Activated naive CD8-positive, alpha-beta T cell treated with anti-CD3 and anti-CD28 coated beads for 36 hours (primary cell): ENCODE measurements at places on chromosomes 12 and 14.

- DNase-seq: no peak
Observed at GRCh38 chr12:668090-668481, 4.8 kb upstream of the NINJ2 start.

GRCh38 chr14:34643361-34643760, 13.4 kb upstream of the SNX6 start:
- DNase-seq: no peak

- DNase-seq: no peak
Observed at GRCh38 chr14:103239751-103240150, 94.3 kb upstream of the EIF5 start.

GRCh38 chr12:30797689-30798088, 42.9 kb upstream of the CAPRIN2 start:
- no peak for DNase-seq

- no peak for DNase-seq
Observed at GRCh38 chr12:49984476-49985359, 12.0 kb downstream of the AQP6 start.

GRCh38 chr14:31785574-31785973, 224.4 kb downstream of the NUBPL start:
- no peak for DNase-seq

- no peak for DNase-seq
Observed at GRCh38 chr12:106239241-106239950, 8.4 kb downstream of the CKAP4 start.

DNA sequence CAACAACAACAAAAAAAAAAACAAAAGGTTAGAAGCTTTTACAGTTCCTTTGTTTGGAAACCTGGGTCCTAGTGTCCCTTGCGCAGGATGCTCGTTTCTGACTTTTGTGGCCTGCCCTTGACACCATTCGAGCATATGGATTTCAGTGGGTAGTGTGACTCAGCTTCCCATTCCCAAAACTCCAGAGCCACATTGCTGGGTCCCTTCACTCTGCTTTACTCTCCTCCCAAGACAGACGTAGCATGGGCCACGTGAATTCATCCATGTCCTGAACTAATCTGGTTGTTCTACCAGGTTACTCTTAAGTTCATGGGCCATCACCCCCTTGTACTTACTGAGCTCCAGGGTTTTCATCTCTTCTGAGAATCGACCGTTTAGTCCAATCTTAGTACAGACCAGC, 68.0 kb upstream of the MAX start:
- DNase-seq: no peak

- no peak for DNase-seq
Observed at GRCh38 chr14:81222126-81222525, 1.4 kb upstream of the GTF2A1 start.

DNA sequence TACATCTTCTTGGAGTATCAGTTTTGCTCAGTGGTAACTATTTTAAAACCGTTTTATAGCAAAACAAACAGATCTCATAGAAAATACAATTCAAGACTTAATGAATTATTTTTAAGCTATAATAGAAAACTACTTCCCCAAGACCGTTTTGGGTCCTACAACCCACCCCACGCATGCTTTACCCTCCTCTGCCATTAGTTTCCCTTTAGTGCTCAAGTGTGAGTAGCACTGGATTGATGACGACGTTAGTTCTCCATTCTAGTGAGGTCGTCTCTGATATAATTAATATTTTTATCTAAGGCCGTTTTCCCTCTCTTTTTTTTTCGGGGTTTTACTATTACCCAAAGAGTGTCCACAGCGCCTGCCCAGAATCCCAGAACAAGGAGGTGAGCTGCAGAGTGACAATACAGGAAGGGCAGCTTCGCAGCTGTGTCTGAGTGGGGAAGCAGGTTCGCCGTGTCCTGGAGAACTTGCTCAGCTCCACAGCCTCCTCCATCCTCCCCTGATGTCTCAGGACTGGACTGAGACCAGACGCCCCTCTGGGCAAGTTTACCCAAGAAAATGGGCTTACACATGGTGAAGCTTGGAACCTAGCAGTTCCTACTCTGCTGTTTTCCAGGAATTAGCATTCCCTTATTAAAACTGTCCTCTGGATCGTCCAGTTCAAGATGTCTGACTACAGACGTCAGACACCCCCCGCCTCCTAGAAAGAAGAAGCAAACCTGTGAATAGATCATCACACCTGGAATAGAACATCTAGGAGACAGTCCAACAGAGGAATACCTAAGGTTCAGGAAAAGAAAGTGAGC, 31.9 kb upstream of the MON2 start:
- DNase-seq: no peak

GRCh38 chr14:65414961-65415589, 2.5 kb downstream of the FUT8 start:
- no peak for DNase-seq

DNA sequence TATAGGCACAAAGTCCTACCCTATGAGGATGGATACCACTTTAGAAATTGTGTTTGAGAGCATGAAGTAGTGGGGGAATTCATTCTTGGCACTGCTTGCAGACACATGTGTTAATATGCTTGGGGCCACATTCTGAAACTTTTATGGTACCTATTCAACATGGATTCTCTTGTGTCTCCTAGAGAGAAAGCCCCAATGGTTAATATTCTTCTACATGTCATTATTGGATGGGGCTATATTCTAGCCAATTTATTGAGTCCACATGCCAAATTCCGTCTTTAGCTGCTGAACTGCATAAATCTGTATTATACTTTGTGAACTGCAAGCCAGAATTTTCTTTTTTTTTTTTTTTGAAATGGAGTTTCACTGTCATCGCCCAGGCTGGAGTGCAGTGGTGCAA, 140.0 kb downstream of the KICS2 start:
- no peak for DNase-seq

DNA sequence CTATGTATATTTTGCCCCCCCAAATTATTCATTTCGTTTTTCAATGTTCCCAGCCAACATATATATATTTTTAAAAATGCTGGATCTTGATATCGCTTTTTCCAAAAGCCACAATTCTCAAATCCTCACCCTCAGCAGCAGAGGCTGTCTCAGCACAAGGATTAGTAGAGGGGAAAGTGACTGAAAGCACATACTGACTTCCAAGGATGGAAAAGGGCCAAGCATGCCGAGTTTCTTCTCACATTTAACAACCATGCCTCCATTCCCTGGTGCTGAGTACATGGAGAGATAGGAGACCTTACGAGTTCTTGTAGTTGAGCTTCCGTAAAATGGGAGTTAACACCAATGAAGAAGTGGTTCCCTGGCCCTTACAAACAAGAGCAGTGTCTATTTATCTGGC, 403.4 kb upstream of the DCN start:
- DNase-seq: no peak

DNA sequence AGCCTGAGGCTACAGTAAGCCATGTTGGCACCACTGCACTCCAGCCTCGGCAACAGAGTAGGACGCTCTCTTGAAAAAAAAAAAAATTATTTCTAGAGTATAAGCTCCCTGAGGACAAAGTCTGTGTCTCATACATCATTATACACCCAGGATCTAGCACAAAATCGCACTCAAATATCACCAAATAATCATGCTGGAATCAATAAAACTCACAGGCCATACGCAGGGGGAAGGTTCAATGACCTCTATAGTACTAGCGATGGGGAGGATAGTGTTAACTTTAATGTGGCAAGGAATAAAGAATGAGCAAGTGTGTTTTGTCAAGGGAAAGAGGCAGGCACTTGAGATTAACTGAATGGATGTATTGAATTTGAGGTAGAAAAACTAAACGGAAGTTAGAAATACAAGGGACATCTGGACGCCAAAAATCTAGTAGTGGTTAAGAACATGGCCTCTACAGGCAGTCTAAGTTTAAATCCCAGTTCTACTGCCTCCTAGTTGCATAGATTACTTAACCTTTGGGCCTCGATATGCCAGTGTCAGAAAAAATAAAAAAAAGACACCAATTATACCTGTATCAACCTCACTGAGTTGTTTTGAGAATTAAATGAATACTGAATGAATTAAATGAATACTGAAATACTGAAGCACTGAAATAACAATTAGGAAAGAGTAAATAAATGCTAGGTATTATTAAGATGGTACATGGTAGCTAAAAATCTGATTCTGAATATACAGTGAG, 4.4 kb upstream of the AP4S1 start:
- no peak for DNase-seq

DNA sequence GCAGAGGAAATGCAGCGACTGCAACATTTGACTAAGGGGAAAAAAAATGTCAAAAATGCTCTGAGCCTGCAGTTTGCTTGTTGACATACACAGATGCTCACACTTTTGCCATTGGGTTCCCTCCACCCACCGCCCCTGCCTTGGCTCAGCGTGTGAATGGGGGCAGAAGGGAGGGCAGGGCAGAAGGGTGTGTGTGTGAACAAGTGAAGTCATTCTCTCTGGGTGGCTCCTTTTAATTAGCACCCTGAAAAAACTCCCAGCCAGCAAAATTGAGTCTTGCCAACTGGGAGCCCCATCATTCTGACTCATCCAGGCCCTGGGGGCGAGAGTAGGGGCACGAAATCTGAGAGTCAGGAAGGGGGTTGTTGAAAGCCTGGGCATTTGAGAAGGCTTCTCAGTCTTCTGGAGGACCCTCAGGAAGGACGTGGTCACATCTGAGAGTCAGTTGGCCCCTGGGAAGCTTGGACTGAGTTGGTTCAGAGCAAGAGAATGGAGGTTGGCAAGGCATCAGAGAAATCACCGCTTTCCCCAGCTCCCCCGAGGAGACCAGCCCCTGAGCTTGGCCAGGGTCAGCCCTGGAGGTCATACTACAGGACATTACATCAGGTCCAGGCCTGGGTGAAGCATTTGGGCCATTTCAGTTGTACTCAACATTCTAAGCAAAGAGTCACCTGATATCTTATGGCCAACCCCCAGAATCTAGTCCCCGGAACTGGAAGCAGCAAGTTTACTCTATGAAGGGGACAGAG, 22.7 kb upstream of the KRT78 start:
- DNase-seq: no peak

DNA sequence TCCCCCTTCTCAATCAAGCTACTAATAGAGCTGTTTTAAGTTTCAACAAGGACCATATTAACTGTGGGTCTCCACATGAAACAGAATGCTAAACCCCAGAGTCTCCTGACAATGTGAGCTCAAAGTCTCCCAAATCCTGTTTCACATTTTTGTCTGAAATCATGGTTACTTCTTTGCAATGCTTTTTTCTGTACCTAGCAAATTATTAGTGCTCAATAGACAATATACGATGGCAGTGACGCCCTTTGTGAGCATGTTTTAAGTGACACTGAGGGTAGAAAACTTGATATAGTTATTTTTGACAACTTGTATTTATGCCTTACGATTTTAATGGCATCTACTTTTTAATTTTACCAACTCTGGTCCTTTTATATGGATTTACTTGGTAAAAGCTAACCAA, 85.4 kb upstream of the SOX5 start:
- DNase-seq: no peak

GRCh38 chr12:41073633-41074472, 114.3 kb upstream of the PDZRN4 start:
- no peak for DNase-seq

DNA sequence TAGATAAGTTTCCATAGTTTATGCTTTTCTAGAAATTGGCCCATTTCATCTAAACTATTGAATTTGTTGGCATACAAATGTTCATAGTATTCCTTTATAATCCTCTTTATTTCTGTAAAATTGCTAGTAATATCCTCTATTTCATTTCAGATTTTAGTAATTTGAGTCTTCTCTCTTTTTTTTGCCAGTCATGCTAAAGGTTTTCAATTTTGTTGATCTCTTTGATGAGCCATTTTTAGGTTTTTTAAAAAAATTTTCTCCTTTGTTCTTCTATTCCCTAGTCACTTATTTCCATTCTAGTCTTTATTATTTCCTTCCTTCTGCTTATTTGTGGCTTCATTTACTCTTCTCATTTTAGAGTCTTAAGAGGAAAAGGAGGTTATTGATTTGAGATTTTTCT, 19.4 kb upstream of the PPM1A start:
- no peak for DNase-seq

DNA sequence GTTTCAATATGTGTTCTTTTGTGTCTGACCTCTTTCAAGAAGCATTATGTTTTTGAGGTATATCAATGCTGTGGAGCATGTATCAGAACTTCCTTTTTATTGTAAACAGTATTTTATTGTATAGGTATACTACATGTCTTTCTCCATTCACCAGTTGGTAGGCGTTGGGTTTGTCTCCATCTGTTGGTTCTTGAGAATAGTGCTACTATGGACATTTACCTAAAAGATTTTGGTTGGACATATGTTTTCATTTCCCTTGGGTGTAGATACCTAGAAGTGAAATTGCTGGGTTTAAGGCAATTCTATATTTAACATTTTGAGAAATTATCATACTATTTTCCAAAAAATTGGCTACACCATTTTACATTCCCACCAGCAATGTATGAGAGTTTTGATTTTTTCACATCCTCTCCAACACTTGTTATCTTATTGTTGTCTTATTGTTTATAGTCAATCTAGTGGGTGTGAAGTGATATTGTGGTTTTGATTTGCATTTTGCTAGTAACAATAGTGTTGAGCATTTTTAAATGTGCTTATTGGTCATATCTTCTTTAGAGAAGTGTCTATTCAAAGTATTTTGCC, 409.2 kb downstream of the IPO8 start:
- DNase-seq: no peak

GRCh38 chr12:6828781-6829535, 751 bp downstream of the P3H3 start:
- DNase-seq: peak; percentile 47

DNA sequence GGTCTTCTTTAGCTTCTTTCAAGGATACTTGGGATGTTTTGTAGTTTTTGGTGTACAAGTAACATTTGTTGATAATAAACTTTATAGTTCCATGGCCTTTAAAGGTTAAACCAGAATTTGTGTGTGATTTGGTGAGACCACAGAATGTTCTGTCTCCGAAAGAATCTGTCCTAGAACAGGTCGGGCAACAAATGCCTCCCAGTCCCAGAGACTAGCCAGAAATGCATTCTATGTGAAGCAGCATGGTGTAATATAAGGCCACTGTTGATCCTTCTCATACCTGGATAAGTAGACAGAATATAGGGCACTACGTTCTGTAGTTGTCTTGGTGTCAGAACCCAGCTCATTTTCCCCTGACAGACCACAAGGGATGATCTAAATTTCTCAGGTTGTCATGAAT, 10.0 kb downstream of the STYK1 start:
- no peak for DNase-seq

DNA sequence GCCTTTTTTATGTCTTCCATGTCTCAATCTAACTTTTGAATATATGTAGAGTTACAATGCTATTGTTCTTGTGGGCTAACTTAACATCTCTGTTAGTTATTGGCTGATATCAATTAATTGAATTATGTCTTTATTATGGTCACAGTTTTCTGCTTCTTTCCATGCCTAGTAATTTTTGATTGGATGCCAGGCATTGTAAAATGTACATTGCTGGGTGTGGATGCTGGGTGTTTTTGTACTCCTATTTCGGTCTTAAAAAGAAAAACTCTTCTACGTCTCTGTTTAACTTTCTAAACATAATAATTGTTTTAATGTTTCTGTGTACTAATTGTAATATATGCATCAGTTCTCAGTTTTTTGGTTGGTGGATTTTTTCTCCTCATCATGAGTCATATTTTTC, 296.1 kb upstream of the PRICKLE1 start:
- no peak for DNase-seq

DNA sequence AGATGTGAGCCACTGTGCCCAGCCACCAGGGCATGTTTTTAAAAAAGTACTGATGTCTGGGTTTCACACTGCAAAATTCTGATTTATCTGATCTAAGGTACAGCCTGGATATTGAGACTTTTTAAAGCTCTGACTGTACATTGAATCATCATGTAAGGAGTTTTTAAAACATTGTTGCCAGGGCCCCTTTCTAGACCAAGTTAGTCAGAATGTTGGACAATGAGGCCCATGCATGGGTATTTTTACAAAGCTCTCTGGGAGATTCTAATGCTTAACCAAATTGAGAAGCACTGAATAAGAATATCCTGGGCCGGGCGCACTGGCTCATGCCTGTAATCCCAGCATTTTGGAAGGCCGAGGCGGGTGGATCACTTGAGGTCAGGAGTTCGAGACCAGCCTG, 16.7 kb downstream of the TMEM19 start:
- no peak for DNase-seq
